Nucleus accumbens (tissue), 56 donors: ENCODE measurements at places on chromosomes 6 and 20.

DNA sequence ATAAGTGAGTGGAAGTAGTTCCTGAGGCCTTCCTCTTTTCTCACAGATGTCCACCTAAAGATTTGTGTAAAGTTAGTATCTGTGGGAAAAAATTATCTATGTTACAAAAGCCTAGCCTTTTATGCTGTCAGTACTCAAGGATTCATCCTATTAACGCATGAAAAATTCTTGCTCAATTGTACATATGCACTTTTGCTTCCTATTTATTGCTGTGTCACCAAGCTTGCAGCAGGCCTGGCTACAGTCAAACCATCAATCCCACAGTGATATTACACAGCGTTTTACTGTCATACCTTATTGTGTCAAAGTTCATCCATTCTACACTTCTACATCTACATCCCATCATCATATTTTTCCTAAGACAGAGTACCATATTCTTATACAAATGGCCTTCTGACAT lies 151.1 kb upstream of the PLN start:
- no peak for DNase-seq

DNA sequence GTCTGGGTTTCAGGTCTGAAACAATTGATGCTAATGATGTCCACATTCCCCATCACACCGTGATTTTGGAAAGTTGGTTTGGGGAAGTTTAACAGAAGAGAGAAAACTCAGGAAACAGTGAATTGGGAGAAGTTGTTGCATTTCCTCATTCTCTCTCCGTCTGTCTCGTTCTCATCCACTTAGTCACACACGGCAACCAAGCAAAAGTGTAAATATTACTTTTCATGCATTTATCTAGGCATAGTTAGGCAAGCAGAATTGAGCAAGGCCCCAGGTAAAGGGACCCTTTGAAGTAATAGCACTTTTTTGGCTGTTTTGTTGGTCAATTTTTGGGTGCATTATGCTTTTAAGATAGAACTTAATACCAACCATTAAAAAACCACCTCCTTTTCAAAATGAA lies 137.0 kb upstream of the SULF2 start:
- DNase-seq: no peak

DNA sequence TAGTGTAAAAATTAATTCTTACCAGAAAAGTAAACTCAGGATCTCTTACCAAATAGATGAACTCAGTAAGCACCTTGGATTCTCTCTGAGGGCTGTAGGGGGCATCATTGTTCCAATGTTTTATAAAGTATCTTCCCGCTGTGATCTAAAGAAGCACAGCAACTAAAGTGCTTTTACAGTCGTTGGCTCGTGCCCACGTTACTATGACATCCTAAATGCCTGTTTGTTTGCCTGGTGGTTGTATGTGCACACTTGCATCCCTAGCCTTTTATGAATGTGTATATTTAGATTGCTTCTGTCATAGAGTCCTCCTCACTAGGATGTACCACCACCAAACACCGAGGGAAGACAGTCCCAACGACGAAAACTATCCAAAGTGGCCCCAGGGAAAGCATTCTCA lies 34.5 kb downstream of the SLX4IP start:
- peak; percentile 22 for DNase-seq

DNA sequence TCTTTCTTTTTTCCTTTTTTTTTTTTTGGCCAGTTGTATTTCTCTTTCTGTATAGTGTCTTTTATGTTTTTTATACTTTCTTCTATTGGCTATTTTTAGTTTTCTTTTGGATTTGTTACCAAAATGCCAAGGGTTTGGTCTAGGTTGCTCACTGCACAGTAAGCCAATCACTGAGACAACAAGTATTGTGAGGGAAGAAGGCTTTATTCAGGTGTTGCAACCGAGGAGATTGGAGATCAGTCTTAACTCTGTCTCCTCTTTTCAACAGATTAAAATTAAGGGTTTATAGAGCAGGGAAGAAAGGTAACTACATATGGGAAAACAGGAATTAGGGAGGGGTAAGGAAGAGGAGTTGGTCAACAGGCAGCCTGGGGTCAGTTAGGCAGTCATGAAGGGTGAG lies 10.1 kb upstream of the TRIM26 start:
- DNase-seq: no peak

- DNase-seq: no peak
Observed at GRCh38 chr6:146292506-146292905, 251.1 kb upstream of the RAB32 start.

- DNase-seq: no peak
Observed at GRCh38 chr6:140909156-140909555, 1223.6 kb upstream of the GJE1 start.

- DNase-seq: no peak
Observed at GRCh38 chr20:15918631-15919030, 654.6 kb downstream of the KIF16B start.

DNA sequence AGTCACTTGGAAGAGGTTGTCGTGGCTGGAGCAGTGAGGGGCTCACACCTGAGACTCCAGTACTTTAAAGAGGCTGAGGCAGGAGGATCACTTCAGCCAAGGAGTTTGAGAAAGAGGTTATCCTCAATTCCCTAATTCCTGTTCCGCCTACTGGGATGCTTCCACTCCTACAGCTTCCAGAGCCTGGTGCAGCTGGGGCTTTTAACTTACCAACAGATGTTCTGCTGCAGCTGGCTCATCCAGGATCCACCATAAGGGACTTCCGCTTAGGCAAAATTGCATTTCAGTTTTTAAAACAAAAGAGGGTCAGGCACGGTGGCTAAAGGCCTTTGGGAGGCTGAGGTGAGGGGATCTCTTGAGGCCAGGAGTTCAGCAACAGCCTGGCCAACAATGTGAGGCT lies 59.1 kb upstream of the CDYL start:
- no peak for DNase-seq

GRCh38 chr6:24907919-24908649 lies 27.7 kb downstream of the RIPOR2 start:
- DNase-seq: no peak

DNA sequence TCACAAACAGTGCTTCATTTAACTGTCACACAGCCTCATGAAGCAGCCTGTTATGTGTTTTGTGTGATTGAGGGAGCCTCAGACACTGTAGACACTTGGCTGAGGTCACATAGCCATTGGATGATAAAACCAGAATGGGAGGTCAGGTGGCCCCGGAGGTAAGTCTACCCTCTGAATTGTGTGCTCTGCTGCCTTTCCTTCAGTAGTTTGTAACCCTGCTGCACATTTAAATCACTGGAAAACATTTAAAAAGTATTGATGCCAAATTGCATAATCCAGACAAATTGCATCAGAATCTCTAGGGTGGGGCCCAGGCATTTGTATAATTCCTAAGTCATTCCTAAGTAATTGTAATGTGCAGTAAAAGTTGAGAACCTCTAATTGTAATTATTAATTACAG lies 85.2 kb upstream of the ECI2 start:
- no peak for DNase-seq

- DNase-seq: no peak
Observed at GRCh38 chr6:31572041-31572911, at the start of gene LTA. LTA (plus strand) TSS chr6:31572289; CDS start chr6:31572743, 454 bp downstream.

GRCh38 chr20:63382551-63383300 lies 21.6 kb upstream of the CHRNA4 start:
- no peak for DNase-seq

GRCh38 chr6:121579478-121579877 lies 144.0 kb downstream of the GJA1 start:
- no peak for DNase-seq

- DNase-seq: no peak
Observed at GRCh38 chr20:62120990-62121775, 1.1 kb upstream of the LSM14B start.

DNA sequence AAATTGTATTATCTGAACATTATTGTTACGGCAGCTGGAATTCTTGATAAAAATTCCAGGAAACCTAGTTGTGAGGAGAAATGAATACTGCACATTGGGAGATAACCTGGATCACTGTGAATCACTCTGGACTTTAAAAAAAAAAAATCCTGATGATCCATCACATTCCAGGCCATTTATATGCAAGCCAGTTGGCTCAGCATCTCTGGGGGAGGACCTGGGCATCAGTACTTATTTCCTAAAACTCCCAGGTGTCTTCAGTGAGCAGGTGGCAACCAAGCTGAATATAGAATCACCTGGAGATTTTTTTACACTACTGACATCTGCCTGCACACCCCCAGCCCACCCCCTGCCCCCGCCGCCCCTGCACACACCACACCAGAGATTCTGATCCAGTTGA lies 39.1 kb upstream of the SIRT5 start:
- no peak for DNase-seq

GRCh38 chr20:2847802-2848201 lies 7.3 kb downstream of the VPS16 start:
- no peak for DNase-seq

DNA sequence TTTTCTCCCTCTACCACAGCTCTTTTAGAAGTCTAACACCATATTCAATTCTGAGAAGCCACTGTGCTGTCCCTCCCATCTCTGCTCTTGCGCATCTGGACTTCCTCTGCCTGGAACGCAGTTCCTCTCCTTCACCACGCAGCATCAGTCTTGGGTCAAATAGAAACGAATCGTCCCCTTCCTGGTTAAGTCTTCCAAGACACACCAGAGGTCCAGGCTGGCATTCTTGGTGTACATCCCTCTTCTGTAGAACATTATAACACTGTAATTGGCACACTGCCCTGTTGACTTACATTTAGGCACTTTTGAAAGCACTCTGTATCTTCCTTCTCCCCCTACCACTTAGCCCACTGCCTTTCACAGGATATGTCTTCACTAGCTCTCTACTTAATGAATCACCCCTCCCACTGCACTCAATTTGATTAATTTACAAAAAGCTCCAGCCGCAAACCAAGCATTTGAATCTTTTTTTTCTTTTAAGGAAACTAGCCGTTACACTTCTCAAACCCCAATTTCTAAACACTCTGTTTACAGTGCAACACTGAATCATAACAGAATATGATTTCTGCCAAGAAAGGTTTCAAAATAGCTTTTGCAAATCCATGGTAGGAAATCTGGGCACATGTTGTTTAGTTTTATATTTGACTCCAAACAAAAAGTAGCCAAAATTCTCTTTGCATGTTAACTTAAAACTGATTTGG lies 140.8 kb upstream of the CARMIL1 start:
- DNase-seq: no peak

GRCh38 chr20:59452856-59453255 lies 151.5 kb upstream of the PHACTR3 start:
- no peak for DNase-seq

- no peak for DNase-seq
Observed at GRCh38 chr6:53458105-53458866, 86.6 kb downstream of the GCLC start.

DNA sequence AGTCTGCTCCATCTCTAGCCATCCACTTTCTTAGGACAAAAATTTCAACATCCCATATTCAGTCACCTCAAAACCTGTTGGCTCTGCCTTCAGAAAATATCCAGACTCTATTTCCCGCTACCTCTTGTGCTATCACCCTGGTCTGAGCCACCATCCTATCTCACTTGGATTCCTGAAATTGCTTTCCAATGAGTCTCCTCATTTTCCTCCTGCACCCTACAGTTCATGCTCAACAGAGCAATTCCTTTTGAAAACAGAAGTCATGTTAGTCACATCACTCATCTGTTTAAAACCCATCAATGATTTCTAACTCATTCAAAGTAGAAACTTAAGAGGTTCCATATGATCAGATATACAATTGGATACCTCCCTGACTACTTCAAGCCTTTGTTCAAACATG lies 229.9 kb downstream of the ADGRG6 start:
- DNase-seq: no peak

- no peak for DNase-seq
Observed at GRCh38 chr20:23257848-23258746, 92.5 kb upstream of the NXT1 start.

- DNase-seq: no peak
Observed at GRCh38 chr6:143298071-143298470, 152.4 kb downstream of the ADAT2 start.

DNA sequence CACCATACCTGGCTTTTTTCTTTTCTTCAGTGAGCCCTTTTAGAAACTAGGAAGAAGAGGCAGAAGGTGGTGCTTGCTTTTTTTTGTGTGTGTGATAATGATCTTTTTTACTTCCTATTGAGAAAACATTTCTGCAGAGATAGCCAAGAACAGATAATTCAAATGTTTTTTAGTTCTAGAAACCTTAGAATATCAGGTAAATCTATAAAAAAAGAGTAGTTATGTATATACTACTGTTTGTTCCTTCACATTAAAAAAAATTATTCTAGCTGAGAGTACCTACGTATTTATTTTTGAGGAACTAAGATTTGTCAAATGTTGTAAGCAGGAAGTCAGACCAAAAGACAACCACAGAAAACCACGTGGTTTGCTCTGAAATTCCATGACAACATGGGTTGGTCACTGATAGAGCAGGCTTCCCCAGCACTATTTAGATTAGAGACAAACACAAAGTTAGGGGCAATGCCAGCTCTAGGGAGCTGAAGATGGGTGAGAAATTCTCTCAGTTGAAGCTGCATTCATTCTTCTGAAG lies 12.8 kb downstream of the STK4 start:
- no peak for DNase-seq

DNA sequence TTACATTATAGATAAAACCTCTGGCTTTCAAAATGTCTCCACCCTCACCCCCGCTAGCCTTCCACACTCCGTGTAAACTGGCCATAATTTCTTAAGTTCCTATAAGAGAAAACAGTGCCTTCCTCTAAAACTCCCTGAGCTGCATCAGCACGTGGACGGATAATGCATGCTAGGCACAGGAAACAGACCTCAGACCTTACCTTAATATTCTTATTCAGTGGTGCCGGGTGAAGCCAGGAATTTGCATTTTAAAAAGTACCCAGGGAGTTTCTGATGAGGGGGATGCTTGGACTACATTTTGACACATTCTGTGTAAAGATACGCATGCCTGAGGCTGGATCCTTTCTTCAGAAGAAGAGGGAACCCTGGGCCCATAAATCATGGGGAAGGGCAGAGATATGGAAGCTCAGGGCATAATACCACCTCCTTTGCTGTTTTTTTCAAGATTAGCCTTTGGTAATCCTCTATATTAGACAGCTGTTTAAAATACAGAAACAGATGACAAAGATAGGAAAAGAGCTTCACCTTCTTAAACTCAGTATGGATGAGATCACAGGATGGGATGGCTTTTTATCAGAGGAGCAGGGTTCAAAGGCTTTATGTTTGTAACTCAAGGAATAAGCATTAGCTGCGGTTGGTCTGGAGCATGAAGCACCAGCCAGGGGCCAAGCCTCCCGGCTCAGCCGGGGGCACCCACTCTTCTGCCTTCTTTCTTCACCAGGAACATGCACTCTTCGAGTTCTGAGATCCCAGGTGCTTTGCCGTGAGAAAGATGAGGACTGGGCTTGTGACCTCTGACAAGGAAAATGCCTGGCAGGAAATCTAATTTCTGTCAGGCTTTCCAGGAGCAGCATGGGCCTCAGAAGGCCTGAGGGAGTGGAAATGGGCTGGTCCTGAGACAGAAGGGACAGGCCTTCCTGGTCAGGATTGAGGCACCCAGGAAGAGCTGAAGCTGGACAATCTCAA lies 218.1 kb upstream of the SOX4 start:
- DNase-seq: no peak

- no peak for DNase-seq
Observed at GRCh38 chr6:106253172-106253571, 72.4 kb downstream of the ATG5 start.

- DNase-seq: no peak
Observed at GRCh38 chr20:44204156-44204831, 6.3 kb downstream of the OSER1 start.
